ENCODE measurements at places on chromosomes 2 and 18.

DNA sequence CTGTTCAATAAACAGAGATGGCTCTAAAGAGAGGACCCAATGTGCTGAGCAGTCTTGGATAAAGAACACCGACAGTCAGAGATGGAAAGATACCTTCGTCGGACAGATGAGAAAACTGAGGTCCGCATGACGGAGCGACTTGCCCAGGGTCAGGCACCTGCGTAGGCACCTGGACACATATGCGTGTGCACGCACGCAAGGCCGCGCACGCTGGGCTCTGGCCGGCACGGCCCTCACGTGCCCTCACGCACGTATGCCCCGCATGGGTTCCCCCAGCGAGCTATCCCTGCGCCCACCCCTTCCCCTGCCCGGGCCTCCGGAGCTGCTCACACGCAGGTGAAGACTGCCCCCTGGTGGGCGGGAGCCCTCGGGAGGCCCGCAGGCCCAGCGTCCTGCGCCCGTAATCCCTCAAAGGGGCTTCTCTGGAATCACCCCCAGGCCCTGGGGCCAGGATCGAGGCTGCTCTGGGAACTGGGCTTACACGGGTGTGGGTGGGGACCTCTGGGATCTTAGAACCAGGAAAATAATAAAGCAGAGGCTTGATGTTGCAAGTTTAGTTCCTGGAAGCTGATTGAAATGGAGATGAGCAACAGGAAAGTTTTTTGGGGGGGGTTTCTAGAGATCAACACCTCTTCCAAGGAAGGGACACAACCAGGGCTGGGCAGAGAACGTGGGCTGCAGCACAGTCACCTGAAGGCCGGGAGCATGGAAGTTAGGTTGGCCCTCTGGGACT is 246.3 kb downstream of the TNS1 start:
- peak; percentile 24 for DNase-seq

DNA sequence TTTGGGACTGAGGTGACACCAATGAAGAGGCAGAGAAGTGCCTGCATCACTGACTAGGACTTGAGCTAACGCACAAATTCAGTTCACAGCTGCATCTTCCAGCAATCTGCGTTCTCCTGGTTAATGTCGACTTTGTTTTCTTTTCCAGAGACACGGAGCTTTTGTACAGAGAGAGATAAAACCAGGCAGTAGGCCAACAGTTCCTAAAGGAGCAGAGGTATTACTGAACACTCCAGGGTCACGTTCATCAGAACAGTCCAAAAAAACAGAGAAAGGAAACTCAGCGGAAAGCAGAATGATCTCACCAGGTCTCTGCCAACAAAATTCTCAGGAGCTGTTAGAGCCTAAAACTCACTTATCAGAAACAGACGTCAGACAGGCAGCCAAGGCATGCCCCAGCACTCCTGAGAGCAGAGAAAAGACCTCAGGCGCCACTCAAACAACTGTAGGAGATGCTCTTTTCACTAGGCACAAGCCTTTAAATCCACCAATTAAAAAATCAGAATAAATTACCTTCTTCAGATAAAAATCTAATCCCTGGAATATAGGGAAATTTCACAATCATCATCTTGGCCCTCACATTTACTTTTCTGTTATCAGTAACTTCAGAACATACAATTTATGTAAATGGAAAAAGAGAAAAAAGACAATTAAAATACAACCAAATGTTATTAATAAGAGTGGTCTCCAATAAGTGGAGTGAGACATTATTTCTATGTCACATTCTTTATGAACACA is 95.9 kb upstream of the SPTBN1 start:
- no peak for DNase-seq

DNA sequence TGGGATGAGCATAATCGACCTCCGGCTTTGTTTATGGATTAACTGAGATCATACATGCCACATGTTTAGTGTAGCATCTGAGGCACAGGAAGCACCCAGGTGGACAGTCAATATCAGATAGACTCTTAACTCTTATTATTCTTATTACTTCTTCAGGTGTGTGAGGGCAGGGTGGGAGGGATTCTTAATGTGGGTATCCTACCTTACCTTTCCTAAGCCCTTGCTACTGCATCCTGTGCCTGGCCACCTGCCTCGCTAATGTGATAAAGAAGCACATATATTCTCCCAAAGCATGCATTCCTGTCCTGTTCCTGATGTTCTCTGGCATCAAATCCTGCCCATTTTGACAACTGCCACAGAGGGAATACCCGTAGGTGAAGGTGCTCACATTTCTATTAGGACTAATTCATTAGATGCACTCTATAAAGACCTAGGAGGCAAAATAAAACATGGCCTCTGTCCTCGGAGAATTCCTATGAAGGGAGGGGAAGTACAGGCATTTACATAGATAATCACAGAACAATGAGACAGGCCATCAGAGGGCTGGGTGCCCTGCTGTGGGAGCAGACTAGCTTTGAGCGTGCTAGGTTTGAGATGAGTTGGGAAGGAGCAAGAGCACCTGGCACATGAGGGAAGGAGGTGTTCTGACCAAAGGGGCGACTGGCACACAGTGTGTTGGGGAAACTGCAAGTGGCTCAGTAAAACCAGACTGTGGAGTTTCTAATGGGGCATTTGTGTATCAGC is 19.5 kb upstream of the CELF4 start:
- DNase-seq, result no peak

DNA sequence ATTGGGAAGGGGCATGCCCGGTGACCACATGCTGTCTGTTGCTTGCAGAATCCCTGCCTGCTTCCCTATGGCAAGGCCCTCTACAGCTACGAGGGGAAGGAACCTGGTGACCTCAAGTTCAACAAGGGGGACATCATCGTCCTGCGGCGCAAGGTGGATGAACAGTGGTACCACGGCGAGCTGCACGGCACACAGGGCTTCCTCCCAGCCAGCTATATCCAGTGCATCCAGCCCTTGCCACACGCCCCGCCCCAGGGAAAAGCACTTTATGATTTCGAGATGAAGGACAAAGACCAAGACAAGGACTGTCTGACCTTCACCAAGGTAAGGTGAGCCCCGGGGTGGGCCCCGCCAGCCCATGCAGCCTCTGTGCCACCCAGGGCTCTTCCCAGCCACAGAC is 218.6 kb downstream of the SH3RF3 start:
- DNase-seq, result no peak

GRCh38 chr2:40251137-40251536 is 200.8 kb downstream of the SLC8A1 start:
- DNase-seq, result no peak

DNA sequence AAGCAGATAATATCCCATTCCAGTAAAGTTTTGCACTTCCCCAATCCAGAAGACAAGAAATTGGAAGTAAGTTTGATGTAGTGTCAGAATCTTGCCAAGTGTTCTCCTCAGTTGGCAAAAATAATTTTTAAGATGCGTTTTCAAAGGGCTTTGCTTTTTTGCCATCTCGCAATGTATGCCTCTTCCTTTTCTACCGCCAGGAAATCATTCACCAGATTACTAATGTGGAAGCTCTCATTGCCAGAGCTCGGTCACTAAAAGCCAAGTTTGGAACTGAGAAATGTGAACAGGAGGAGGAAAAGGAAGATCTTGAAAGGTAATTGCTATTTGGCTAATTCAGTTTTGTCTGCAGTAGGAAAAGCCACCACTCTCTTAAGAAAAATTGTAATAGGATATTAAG is 110.7 kb downstream of the RAB3GAP1 start:
- no peak for DNase-seq

DNA sequence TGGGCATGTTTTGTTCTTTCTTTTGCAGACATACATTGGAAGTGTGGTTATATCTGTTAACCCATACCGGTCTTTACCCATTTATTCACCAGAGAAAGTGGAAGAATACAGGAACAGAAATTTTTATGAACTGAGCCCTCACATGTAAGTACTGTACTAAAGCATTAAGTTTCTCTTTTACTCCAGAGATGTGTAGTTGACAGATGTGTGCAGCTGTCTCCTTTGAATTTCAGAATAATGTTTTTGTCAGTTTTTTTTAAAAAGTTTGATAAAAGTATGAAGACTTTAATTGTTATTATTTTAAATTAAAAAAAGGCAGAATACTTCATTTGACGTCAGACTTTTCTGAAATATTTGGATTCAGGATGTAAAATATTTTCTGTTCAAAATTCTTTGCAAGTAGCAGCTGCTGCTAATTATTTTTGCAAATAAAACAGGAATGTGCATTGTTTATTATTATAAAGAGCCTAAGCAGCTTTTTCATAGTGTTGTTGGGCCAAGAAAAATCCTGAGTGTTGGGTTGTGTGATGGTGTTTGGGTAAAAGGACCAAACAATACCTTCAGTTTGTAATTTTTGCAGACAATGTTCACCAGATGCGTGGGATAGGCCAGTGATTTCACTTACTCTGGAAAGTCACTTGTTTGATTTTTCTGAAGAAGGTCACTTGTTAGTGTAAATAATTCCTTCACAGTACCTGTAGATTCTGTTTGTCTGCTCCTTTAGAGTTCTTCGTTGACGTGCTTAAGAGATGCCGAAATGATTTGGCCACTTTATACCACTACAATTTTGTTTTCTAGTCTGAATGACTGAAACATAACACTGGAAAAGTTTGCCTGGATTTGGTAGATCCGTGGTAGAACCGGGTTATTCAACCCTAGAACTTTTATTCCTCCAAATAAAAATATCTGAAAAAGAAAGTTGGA is 51.1 kb downstream of the MYO1B start:
- no peak for DNase-seq

DNA sequence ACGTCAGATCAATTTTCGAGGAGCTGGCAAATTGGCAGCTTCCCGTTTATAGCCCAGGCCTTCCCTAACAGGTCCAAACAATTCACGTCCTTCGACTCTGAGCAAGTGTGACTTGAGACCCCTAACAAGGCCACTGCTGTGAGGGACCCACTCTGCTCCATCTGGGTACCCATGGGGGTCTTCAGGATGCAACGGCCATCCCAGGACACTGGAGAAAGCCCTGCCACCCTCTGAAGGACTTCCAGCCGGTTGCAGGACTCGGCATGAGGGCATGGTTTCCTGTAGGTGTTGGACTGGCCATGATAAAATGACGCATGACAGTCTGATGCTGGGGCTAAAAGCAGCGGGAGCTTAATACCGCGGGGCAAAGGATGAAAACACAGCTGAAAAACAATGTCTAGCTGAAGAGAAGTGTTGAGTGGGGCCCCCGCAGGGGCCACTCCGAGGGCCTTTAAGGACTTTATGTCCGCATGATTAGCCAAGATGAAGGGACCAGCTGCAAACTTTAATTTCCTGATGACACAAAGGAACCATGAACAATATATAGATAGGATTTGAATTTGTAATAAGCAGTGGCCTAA is 113.3 kb upstream of the ZNF521 start:
- DNase-seq, result no peak

DNA sequence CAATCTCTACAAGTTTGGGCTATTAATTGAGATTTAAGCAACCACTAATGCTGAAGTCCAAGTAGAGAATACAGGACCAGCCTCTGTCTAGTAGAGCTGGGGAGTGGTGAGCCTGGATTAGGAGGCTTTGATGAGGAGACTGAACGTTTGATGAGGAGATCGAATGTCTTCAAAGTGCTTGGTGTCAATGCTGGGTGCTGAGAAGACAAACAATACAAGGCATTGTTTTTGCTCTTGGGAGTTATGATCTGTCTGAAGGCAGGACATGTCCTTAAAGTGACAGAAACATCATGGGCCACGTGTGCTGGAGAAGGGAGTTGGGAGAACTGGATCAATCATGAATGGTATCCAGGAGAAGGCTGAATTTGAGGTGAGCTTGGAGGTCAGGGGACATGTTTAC is 143.6 kb downstream of the SPHKAP start:
- no peak for DNase-seq

DNA sequence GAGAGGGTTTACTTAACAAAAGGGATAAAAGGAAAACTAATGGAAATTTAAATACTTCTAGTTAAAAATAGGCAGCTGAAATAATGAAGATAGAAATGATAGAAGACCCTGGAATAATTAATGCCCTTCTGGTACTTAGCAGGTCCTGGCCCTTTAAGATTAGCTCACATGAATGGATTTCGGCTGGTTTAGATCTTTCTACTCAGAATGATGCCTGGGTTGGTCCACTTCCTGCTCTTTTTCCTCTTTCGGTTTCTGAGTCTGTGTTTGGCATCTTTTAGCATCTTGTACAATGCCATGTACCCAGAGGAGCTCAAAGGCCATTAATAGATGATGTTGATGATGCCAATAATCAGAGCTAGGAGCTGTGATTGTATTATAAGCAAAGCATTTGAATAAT is 290.5 kb downstream of the CLIP4 start:
- no peak for DNase-seq

- no peak for DNase-seq
Observed at GRCh38 chr2:128403814-128404708, 85.4 kb upstream of the HS6ST1 start.

GRCh38 chr2:45647356-45647755 is 4.1 kb upstream of the PRKCE start:
- DNase-seq, result no peak

DNA sequence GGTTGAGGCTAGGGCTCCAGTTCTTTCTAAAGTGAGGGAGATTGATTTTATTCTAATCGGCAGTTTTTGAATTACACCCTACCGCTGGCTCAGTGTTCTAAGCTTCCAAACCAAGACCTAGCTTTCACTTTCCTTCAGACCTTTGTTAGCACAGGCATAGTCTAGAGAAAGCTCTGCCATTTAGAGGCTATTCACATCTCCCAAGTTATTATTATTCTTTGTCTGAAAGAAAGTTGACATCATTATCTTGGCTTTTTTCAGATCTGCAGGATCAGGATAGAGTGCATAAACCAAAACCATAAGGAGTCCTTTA is 276.8 kb downstream of the ASXL3 start:
- DNase-seq, result no peak

- no peak for DNase-seq
Observed at GRCh38 chr2:28687640-28688385, 63.8 kb upstream of the PPP1CB start.

DNA sequence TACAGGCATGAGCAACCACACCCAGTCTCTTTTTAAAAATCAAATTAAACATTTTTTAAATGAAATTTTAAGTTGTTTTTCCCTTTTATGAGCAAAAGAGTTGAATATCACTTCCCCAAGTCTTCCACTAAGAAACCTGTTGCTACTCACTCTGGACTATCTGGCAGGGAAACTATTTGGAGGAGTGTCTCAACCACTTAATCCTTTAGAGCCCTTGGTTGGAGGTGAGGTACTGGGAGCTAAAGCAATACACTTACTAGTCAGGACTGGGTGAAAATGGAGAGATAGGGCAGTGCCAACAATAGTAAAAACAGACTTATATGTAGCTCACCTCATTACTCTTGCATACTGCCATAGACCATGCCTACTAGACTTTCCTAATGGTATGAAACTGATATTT is 135.5 kb downstream of the RND3 start:
- DNase-seq, result no peak

GRCh38 chr2:150052457-150052856 is 435.0 kb downstream of the RND3 start:
- no peak for DNase-seq

Data from inflammatory macrophage (primary cell).